ENCODE measurements at places on chromosomes 11 and 22.

GRCh38 chr11:131037873-131038272, 121.6 kb upstream of the SNX19 start:
- no peak overlapping the region for H3K4me3 ChIP-seq
- no peaks in the 10 kb centered on the region for H3K4me1 ChIP-seq
- DNase-seq, result no peak
- H3K27ac ChIP-seq, result no peak overlapping the region
- H3K27me3 ChIP-seq, result no peaks in the 10 kb centered on the region

DNA sequence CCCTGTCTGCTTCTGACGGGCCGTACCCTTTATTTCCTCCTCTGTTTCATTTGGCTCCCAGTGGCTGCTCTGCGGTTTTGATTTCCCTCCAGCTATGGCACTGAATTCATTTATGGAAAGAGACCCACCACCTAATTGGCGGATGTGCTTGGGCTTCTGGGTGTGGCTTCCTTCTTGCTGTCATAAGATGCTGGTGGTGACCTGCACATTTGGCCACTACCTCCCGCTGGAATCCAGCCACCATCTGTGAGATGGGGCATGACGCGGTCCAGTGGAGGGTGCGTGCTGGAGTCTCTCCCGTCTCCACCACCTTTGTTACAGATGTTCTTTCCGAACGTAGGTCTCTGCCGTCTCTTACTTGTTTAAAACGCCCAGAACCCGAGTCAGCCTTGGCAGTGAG, 47.7 kb upstream of the FADD start:
- DNase-seq, result no peak
- H3K4me3 ChIP-seq, result no peak overlapping the region
- H3K27ac ChIP-seq, result no peak overlapping the region
- no peaks in the 10 kb centered on the region for H3K36me3 ChIP-seq
- no peaks in the 10 kb centered on the region for H3K27me3 ChIP-seq
- H3K4me1 ChIP-seq, result no peaks in the 10 kb centered on the region

- no peak for DNase-seq
- peaks cover 54% of the 10 kb centered on the region for H3K36me3 ChIP-seq
- no peak overlapping the region for H3K27ac ChIP-seq
These were observed 3.0 kb downstream of the MUS81 start for GRCh38 chr11:65862941-65863888.

- peaks cover 30% of the 10 kb centered on the region for H3K4me1 ChIP-seq
- no peaks in the 10 kb centered on the region for H3K27me3 ChIP-seq
- DNase-seq, result no peak
These were observed 50.7 kb upstream of the RAPSN start for GRCh38 chr11:47499614-47500013.

DNA sequence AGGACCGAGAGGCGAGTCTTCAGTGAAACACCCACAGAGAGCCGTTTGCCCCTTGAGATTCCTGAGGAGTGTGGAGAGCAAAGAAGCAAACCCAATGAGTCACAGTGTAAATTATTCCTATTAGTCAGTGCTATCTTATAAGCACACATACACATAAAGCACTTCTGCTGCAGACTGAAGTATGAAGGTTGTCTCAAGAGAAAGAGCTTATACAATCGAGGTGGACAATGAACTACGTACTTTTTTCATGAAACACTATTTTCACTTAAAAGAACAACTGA, 37.3 kb downstream of the GALNT18 start:
- H3K4me3 ChIP-seq, result no peak overlapping the region
- H3K36me3 ChIP-seq, result no peaks in the 10 kb centered on the region
- DNase-seq, result no peak
- H3K27ac ChIP-seq, result no peak overlapping the region

DNA sequence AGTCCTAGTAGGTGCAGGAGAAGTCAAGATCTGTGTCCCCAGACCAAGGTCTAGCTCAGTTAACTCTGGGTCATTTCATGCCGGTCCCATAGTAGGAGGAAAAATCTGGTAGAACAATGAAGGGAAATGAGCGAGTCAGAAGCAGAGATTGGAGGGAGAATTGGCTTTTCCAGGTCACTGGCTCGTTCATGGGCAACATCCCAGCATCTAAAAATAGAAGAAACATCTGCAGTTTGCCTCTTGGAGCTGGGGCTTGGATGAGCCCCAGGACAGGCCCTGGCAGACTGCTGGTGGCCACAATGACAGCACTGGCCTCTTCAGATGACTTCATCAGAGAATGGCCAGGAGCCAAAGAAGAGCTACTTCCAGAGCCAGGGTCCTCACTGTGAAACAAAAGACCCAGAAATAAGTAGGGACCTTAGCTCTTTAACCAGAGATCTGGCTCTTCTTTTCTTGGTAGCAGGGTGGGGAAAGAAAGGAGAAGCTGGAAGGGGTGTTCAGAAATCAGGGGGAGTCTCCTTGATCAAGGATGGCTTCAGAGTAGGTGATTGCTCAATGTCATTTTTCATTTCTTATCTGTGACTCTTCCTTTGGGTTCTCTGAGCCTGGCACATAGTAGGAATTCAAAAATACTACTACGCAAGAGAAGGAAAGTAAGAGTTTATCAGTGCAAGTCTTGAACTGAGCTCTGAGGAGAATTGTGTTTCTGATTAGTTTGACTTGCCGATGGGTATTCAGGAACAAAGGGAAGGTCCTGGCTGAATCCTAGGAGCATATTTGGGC, 102.6 kb downstream of the TMPRSS5 start:
- no peaks in the 10 kb centered on the region for H3K4me1 ChIP-seq
- H3K27ac ChIP-seq, result no peak overlapping the region
- no peak for DNase-seq
- H3K4me3 ChIP-seq, result no peak overlapping the region
- H3K36me3 ChIP-seq, result no peaks in the 10 kb centered on the region
- H3K27me3 ChIP-seq, result peaks cover 49% of the 10 kb centered on the region
